ENCODE measurements at places on chromosomes 5 and 9. TPM values are rescaled to one million over a fixed set of nuclear protein-coding genes. Genes with fewer than 3 reads are reported as not detected.

DNA sequence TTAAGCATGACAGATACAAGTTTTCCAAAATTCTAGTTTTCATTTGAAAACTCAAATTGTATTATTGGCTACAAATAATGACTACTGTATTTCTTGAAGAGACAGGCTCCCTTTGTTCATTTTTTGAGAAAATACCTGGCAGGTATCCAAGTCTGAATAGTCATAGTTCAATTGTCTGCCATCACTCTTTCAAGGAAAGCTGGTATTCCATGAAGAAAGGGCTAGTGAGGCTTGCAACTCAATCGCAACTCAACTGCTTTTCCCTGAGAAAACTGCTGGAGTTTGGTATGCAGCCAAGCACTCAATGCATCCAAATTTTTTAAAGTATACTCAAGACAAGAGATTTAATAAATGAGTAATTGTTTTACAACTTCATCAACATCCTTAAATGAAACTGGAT is 61.4 kb upstream of the TRIO start:
- no peak for DNase-seq
- H3K4me1 ChIP-seq = no peaks in the 10 kb centered on the region
- peaks cover 8% of the 10 kb centered on the region for H3K27me3 ChIP-seq
- no peak overlapping the region for H3K27ac ChIP-seq
- H3K36me3 ChIP-seq = no peaks in the 10 kb centered on the region
- H3K4me3 ChIP-seq = no peak overlapping the region

DNA sequence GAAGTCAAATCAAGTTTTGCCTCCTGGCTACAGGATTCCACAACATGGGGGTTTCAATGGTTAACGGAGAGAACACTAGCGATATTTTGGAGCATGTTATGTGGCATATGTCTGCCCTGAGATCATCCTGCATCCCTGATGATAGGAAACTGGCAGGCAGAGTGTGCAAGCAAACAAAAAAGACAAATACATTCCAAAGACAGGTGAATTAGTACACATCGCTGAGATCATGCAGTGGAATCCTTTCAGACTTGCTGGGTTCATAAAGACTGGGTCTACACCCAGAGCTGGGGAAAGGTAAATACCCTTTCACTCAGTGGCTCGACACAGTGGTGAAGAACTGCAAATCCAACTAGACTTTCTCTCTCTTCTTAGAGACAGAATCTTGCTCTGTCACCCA is 286.5 kb downstream of the EFNA5 start:
- no peaks in the 10 kb centered on the region for H3K27me3 ChIP-seq
- H3K4me3 ChIP-seq = no peak overlapping the region
- H3K27ac ChIP-seq = no peak overlapping the region

- no peak for DNase-seq
- H3K4me1 ChIP-seq = peaks cover 13% of the 10 kb centered on the region
- H3K27me3 ChIP-seq = peaks cover 12% of the 10 kb centered on the region
- no peak overlapping the region for H3K4me3 ChIP-seq
- H3K36me3 ChIP-seq = no peaks in the 10 kb centered on the region
- H3K27ac ChIP-seq = no peak overlapping the region
These were observed 48.0 kb downstream of the LMX1B start for GRCh38 chr9:126661521-126662251.

INSL4 gene
- not detected for total RNA-seq

GCNT1 gene
- total RNA-seq = 9.1 TPM

PTGER4 gene
- 26.8 TPM for total RNA-seq

PCDHA11 gene
- not detected for total RNA-seq

FGF1 gene
- not detected for total RNA-seq

MRPS27 gene
- total RNA-seq = 58.3 TPM
